A172 (cell line): ENCODE measurements at places on chromosomes 4 and X.

DNA sequence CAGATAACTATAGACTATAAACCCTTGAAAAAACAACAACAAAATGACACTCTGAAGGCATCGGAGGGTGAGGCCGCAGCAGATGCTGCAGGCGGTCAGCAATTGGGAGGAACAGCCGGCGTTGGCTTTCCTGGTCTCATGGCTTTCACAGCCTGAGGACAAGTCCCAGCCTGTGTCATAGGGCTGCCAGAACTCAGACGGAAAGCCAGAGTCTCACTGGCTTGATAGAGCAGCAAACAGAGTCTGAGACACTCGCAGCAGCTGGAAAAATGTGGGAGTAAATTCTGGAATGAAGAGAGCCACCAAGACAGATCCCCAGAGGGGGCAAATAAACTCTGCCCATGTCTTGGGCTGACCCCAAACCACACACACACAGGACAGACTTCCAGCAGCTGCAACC, 86.3 kb downstream of the PPP2R2C start:
- DNase-seq: no peak

- DNase-seq: peak; percentile 88
These were observed 89.7 kb downstream of the LRP2BP start for GRCh38 chr4:185305979-185306442.

GRCh38 chrX:154655786-154656185, 2.4 kb upstream of the CTAG2 start:
- DNase-seq: no peak

GRCh38 chr4:141133999-141134995, 1.0 kb upstream of the RNF150 start:
- DNase-seq: no peak

DNA sequence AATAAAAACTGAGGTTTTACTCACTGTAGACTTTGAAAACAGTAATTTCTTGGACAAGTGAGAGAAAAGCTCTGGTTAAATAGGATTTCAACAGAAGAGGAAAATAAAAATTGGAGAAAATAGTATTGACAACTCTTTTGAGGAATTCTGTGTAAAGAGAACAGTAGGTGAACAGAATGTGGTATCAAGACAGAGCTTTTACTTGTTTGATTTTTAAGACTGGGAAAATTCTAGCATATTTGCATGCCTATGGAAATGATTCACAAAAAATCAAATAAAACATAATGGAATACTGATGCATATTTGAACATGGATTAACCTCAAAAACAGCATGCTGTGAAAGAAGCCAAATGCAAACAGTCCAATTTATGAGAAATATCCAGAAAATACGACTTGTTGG, 504.6 kb downstream of the KCTD8 start:
- DNase-seq: no peak

DNA sequence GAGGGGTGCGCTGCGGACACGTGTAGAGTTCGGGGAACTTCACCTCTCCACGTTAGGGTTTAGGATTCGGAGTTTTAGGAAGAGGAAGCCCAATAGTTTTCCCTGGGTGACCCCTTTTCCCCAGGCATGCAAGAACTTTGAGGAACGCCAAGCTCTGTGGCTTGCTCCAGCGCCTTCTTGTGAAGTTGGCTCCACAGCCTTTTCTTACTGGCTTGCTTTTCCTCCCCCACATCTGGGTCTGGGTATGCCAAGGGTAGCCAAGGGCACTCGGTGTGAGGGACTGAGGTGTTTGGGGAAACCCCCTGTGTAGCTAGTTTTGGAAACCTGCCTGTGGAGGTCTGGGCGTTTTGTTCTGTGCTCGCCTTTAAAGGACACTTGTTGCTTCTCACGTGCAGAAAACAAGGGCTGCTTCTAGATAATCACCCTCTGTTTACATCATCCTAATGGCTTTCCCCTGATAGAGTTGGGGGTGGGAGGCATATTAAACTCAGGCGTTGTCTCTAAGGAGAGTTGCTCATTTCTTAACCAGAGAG, 746 bp downstream of the EDNRA start:
- no peak for DNase-seq
